ENCODE measurements at places on chromosomes 6 and 20.
A peak's percentile ranks its signal among the peaks of the same experiment; 100 is the strongest.

GRCh38 chr20:58583176-58583575, 67.9 kb upstream of the STX16 start:
- no peak for DNase-seq

GRCh38 chr6:14129575-14129974, 12.0 kb downstream of the CD83 start:
- DNase-seq = peak; percentile 37

GRCh38 chr20:10466325-10466724, 31.2 kb downstream of the SLX4IP start:
- DNase-seq = no peak

- no peak for DNase-seq
Observed at GRCh38 chr6:33126101-33126714, 50.4 kb downstream of the HLA-DPB1 start.

DNA sequence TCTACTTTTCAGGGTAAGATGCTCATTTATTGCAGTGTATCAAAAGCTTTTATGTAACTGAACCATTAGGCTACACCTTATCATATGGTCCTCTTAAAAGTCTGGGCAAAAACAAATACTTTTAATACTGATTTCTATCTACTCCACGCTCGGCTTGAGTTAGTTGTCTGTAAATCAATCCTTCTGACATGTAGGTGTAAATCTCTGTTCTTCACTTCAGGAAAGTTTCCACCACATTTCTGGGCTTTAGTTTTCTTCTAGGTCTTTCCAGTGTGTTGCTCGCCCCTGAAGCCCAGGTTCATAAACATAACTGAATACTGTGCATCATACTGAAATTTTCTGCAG, 89.2 kb upstream of the RNF217 start:
- DNase-seq = no peak

GRCh38 chr6:20604159-20604558, 69.9 kb downstream of the CDKAL1 start:
- DNase-seq = no peak

DNA sequence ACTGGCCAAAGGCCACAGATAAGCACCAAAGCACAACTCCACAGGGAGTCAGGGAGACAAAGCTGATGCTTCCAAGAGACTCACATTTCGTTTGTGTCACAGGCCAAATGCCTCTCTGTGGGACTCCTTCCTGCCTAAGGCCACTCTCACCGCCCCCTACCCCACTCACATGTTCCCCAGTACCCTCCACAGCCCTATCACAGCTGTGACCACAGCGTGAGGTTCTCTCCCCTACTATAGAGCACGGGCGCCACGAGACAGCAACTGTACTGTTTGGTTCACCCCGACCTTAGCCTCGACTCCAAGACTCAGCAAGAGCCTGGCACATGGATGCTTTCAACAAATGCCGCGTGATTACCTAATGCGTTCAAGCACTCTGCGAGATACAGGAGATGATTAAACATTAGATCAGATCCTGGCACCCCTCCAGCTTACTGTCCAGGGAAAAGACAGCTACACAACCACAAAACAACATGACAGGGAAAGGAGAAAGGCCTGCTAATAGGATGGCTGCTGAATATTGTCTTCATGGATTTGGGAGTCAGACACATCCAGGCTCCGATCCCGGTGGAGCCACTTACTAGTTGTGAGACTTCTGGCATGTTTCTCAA, 105.5 kb downstream of the AGPAT4 start:
- DNase-seq = peak; percentile 96

- no peak for DNase-seq
Observed at GRCh38 chr20:6525447-6526303, 241.8 kb upstream of the BMP2 start.

DNA sequence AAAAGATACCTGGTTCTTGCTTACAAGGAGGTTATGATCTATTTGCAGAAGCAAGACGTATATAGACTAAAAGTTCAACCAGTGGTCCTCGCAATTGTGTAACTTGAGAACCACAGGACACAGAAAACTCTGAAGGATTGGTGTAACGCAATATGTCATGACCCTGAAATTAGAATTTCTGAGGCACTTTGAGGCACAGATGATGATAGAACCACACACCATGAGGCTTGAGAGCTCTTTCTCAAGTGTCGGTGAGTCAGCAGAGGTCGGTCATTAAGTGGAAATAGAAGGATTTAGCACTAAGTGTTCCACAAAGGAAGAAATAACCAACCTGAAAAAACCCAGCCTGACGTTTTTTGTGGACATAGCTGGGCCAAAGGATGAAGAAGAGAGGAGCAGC, 15.3 kb upstream of the CCN2 start:
- DNase-seq = no peak

DNA sequence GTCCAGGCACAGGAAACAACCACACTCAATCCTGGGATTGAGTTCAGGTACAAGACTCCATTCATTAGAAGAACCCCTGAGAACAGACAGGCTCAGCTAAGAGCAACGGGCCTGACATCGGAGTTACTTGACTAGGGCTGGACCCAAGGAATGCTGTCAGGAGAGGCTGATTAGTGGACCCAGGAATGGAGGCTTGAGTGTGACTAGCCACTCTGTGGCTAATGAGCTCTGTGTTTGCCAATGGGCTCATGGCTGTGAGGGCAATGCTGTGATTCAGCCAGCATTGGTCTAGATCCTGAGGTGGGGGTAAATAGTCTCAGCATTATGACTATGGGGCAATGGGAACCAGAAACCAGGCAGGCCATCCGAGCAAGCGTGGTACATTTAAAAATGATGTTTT, 71.8 kb downstream of the RIOK1 start:
- DNase-seq = no peak

DNA sequence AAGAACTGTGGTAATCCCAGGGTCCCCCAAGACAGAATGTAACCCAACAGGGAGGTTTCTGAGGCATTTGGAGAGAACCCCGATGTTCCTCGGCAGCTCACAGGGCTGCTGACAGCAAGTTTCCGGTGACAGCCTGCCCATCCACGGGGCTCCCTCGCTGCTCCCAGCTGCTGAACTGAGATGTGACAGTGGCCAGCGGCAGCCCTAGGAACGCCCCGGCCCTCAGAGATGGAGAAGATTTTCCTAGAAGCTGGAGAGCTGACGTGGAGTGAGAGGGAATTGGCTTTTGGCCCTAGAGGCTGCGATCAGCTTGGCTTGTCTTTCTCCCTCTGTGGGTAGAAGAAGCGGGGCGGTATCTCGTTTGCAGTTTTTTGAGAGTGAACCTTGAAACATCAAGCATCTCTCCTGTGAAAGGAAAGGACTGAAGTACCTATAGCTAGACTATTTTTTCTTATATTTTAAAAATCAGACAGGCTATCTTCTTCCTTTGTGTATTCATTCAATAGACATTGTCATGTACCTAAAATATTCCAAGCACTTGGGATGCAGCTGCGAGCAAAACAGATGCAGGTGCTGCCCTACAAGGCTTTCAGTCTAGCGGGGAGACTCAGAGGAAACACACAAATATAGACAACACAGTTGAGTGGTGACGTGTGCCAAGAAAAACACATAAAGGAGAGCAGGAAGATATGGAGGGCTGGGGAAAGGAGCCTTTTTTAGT, 28.4 kb upstream of the NFATC2 start:
- DNase-seq = no peak

DNA sequence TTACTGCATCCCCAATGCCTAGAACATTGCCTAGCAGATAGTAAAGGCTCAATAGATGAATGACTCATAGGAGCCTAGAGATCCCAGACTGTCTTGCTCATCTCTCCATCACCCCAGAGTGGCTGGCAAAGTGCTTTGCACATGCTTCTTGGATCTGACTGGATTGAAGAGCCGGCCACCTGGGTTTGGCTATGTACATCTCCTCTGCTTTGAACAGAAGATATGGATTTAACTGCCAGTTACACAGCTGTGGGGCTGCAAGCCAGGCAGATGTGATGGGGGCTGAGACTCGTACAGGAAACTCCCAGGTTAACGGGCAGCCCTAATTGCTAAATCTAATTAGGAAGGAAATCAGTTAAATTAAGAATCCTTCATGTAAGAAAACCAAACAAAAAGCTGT, 28.6 kb downstream of the MYLIP start:
- DNase-seq = no peak

DNA sequence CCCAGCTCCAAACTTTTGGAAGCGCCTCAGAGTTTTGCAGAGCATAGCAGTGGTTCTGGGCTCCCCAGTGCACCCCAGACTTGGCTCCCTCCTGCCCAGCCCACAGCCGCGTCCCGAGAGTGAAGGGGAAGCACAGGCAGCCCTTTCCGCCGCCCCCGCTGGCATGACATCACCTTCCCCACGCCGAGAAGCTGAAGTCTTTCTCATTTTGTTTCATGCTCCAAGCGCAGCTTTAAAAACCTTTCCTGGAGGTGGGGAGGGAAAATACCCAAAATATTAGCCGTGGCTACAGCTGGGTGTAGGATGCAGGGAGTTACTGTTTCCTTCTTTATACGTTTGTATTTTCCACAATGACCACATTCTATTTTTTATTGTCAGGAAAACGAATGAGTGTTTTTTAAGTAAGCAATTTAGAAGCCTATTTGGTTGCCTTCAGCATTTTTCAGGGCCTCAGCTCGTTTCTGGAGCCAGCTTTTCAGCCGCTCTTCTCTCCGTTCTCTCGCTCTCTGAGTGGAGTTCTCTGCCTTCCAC, 72.9 kb downstream of the SNX5 start:
- no peak for DNase-seq

- DNase-seq = no peak
Observed at GRCh38 chr6:117448732-117449485, 23.2 kb upstream of the ROS1 start.

GRCh38 chr20:44215125-44215524, 4.6 kb upstream of the OSER1 start:
- DNase-seq = no peak

GRCh38 chr20:43913291-43914025, 1.2 kb upstream of the TOX2 start:
- no peak for DNase-seq

DNA sequence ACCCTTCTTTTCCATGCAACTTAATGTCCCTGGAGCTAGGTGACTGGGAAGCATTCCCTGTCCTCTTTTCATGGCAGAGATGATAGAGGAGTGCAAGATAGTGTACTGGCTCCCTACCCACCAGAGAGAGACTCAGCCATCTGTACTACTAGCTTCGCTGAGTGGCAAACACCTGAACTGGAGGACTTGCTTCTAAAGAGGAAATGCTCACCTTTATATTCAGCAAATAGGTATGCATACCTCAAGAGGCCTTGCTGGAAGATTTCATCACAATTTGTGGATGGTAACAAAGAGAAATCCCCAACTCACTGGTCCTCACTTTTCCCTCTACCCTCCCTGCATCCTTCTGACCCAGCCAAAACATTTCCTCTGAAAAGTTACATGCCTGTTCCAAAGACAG, 124.1 kb downstream of the FOXA2 start:
- no peak for DNase-seq

DNA sequence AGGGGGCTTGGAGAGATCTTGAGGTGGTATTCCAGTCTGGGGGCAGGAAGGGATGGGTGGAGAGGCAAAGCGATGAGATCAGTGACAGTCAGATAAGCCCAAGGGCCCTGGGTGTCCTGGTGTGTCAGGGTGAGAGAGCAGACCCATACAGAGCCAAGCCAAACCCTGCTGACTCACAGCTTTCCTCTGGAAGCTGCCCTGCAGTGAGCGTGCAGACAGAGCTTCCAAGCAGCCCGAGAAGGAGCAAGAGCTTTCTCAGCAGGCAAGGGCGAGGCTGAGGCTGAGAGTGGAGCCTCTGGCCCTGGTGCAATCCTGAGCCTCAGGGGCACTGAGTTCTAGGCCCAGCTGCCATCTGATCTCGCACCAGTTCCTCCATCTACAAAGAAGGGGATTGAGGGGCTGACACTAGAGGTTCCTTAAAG, 91.1 kb upstream of the HIVEP1 start:
- DNase-seq = no peak

GRCh38 chr6:938271-938905, 245.4 kb upstream of the EXOC2 start:
- no peak for DNase-seq

DNA sequence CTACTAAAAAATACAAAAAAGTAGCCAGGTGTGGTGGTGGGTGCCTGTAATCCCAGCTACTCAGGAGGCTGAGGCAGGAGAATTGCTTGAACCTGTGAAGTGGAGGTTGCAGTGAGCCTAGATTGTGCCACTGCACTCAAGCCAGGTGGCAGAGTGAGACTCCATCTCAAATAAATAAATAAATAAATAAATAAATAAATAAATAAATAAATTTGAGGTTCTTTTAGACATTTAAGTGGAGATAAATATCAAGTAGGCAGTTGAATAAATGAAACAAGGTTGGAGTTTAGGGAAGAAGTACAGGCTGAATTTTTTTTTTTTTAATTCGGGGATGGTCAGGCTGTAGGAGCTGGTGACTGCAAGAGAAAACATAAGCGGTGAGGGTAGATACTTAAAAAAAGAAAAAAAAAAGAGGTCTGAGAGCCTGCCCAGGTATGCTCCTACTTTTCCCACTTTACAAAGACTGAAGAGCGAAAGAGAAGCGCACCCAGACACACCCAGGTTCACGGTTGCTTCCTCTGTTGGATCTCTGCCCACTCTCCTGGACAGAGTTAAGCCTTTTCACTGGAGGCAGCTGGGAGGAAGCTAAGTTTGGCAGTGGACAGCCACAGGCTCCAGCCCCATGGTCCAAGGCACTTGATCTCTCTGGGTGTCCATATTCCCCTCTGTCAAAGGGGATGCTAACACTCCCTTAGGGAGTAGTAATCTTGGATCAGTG, 100.9 kb upstream of the PRDM1 start:
- peak; percentile 42 for DNase-seq

DNA sequence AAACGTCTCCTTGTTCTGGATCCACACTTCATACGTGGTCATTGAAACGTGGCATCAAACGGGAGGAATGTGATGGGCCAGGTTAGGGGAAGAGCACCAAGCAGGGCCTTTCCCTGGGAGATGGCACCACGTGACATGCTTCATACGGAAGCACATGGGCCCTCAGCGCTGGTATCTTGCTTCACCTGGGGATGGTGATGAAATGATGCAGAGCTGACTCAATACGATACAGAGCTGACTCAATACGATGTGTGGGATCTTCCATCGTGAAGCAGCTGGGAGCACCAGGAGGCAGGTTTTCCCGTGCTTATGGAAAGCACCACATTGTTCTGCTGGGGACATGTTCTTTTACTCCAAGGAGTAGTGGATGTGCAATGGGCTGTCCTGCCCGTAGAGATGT, 22.5 kb upstream of the TAGAP start:
- no peak for DNase-seq

DNA sequence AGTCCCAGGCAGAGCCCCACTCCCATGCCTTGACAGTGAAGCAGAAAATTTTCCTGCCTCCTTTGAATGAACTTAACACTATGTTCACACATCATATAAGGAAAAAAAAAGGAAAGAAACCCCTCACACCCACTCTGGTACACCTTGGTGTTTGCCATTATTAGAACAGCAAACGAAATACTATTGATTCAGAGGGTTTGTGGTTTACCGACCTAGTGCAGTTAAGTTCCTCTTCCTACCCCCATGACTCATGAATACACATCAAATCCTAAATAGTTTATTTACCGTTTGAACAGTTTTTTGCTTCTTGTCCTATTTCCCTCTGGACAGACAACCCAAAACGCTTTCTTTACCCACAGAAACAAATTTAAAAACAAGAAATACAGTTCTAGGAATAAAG, 237.7 kb downstream of the FOXA2 start:
- no peak for DNase-seq

Data from NCI-H2029 treated with DMSO at 0.1 percent for 48 hours (cell line).